Activated CD4-positive, CD25-positive, alpha-beta regulatory T cell treated with anti-CD3 and anti-CD28 coated beads, Interleukin-2, amount 50 U/mL, for 16 hours (primary cell): ENCODE measurements at places on chromosomes 5 and 9.

DNA sequence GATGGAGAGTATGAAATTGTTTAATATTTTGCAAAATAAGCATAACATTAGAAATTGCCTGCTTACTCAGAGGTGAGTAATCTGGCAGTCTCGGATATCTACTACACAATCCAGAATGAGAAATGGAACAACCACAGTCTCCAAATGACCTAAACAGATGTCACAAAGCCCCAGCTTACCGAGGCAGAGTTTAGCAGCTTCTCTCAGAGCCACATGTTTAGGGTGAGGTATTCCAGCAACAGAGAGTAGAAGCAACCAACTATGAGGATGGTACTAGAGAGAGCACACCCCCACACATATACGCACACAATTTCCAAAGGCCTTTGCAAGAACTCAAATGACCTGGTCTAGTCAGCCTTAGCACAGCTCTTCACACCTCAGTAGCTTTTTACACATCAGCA lies 122.7 kb upstream of the LPAR1 start:
- no peak for DNase-seq

DNA sequence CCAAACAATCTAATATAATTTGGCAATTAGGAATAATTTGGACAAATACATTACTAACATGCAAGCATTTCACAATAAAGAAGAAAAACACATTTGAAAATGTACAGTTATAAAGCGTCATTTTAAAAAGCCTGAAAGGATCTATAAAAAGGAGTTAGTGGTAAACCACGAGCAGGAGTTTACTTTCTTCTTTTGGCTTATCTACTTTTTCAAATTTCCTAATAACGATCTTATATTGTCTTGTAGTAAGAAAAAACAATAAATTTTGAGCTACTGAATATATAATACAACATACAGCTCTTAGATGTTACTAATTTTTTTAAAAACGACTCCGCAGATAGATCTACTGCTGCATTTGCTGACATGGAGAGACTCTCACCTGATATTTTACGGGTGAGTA lies 79.9 kb downstream of the SMIM23 start:
- no peak for DNase-seq

- no peak for DNase-seq
These were observed 308.1 kb downstream of the CTNND2 start for GRCh38 chr5:11596185-11596584.

DNA sequence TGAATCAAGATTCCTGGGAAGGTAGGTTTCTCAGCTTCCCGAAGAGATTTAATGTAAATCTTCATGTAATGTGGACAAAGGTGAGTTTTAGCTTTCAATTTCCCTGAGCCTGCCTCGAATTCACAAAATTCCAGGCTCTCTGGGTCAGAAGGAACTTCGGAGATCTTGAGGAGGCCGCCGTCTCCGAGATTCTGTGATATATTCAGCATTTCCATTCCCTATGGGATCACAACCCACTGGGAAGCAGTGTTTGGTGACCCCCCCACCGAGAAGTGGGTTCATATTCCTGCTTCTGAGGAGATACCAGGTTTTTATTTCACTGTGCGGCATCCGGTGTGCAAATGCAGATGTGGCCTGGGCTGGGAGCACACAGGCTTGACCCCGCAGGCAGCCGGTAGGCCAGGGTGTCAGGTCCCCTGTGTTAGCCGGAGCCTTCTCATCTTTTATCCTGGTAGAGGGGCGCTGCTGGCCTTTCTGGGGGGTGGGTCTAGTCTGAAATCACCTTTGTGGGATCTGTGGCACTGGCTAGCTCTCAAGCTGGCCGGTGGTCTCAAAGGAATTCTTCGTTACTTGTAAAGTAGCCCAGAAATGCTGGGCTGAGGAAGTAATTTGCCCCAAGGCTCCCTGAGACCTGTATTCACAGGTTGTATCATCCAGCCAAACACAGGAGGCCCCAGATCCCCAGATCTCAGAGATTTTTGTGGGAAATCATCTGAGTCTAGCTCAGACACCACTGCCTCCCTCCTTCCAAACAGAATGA lies 1.4 kb downstream of the PLEKHG4B start:
- DNase-seq, result no peak

DNA sequence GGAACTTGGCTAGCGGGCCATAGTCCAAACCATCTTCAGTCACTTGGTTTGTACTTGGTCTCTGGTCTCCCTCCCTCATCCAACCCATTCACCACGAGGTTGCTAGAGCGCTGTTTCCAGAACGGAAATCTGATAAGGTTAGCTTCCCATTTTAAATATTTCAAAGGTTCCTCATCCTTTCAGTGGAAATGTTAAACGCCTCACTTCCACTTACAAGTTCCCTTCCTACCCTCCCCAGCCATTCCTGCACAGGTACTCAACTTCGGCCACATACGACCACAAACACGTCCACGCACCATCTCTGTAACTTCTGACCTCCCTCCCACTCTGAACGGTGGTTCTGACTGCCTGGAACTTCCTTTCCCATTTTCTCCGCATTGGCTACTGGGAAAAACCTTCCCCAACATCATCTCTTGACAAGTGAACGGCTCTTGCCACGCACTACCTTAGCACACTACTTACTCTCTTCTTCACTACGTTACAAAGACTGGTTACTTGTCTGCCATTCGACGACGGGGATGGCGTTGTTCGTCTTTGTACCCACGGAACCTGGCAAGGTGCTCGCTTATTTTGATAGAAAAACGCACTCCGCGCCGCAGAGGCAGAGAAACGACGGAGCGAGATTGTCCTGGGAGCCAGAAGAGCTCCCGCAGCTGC lies 629 bp downstream of the CCNH start:
- DNase-seq, result peak; percentile 11

GRCh38 chr9:16611983-16612382 lies 258.5 kb downstream of the BNC2 start:
- no peak for DNase-seq

DNA sequence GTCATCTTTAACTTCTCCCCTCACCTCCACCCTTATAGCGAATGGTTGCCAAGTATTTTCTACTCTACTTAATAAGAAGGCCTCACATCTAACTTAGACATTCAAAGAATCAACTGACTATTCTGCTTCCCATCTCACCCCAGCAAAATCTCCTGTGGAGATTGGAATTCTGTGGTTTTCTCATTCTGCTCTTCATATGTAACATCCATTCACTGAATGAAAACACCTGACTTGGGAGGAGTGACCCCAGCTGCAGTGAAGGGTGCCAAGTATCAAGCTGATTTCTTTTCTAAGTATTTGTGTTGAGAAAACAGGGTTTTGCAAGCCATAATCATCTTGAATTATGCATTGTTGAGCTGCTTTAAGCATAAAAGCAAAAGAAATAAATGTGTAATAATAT lies 42.5 kb upstream of the TAF1L start:
- no peak for DNase-seq

- no peak for DNase-seq
These were observed 27.5 kb downstream of the CDH6 start for GRCh38 chr5:31221001-31221400.

DNA sequence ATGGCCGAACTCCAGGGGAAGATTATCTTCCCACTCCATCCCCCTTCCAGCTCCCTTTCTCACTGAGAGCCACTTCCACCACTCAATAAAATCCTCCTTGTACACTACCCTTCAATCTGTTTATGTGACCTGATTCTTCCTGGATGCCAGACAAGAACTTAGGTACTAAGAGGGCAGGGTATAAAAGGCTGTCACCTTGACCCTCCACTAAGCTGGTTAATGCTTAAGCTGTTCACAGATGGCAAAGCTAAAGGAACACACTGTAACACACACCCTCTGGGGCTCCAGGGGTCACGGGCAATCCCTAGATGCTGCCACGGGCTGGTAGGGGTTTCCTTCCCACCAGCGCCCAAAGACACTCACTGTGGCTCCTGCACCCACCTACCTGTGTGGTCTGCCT lies 58.6 kb upstream of the IL6ST start:
- no peak for DNase-seq

DNA sequence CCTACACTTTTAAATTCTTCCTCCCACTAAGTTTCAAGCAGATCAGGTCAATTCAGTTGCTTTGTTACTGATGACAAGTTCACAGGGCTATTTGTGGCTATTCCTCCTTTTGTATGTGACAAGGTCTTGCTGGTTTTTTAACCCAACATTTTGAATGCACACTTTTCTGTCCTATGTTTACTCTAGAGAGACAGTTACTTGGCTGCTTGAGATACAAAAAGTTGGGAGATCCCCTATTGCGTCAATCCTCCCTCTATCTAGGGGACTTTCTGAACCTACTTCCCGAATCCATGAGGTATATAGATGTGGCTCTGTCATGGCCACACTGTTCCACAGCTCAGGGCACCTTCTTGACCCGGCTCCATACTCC lies 386.7 kb downstream of the NTRK2 start:
- DNase-seq, result no peak

GRCh38 chr9:129172816-129173215 lies 5.2 kb downstream of the IER5L start:
- DNase-seq, result no peak

DNA sequence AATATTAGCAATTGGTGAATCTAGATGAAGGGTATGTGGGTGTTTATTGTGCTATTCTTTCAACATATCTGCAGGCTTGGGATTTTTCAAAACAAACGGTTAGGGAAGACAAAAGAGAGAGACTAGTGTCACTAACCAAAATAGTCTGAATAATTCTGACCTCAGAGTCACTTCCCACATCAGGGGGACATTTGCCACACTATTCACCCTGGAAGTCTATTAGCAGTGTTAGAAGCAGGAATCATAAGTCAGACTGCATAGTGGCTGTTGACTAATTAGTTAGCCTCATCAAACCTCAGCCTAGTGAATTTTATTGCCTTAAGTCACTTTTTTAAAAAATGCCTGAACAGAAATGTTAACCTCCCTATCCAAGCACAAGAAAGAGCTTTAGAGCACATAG lies 169.2 kb upstream of the RGMB start:
- no peak for DNase-seq

DNA sequence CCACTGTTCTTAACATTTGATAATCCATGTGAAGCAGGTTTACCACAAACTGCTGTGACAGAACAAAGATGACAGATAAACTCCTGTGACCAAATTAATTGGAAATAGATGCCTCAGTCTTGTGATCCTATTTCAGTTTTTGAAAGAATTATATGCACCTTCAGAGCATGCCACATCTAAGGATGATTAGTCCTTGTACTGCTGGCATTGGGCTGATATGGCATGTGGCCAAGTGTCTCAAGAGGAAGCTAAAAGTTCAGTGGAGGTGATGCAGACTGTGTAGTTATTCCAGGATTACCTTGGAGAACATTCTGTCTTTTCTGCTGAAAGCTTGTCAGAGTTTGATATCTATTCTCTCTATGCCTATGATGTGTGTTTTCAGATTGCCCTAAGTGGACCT lies 314.4 kb upstream of the EFNA5 start:
- DNase-seq, result no peak

DNA sequence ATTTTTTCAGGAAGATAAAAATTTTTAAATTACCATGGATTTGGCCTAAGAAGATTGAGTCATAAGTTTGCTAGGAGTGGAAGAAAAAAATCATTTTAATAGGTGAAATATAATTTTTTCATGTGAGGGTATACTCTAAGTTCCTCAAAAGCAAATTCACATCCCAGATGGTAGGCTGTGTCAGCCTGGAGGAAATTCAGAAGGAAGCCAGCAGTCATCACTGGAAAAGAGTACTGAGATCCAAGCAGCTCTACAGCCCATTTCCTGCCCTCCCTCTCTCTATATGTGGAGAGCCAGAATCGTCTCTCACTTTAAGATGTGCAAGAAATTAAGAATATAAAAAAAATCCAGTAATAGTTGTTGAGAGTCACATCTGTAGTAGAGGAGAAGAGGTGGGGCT lies 126.5 kb upstream of the CDH18 start:
- DNase-seq, result no peak

DNA sequence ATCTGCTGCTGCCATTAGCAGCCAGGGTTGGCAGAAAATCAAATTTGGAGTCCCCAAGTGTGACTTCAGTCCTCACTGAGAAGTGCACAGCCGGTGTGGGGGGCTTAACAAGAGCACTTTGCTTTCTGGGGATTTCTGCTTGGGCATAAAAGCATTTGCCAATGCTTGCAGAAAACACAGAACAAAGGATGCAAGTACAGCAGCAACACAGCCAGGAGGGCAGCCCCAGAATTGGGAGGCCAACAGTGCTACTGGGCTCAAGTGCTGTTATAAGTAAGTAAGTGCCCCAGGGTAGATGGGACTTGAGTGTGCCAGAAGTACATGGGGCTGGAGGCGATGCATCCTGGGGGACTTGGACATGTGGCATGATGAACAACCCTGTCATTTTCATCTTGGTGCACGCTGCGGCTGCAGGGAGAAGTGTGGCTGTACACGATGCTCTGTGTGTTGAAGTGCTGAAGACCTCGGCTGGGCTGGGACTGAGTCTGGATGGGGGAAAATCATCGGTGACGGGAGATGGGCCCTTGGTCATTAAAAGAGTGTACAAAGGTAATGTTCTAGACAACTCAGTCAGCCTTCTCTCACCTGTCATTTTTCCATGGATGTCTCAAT lies 73.3 kb downstream of the GOLPH3 start:
- no peak for DNase-seq

DNA sequence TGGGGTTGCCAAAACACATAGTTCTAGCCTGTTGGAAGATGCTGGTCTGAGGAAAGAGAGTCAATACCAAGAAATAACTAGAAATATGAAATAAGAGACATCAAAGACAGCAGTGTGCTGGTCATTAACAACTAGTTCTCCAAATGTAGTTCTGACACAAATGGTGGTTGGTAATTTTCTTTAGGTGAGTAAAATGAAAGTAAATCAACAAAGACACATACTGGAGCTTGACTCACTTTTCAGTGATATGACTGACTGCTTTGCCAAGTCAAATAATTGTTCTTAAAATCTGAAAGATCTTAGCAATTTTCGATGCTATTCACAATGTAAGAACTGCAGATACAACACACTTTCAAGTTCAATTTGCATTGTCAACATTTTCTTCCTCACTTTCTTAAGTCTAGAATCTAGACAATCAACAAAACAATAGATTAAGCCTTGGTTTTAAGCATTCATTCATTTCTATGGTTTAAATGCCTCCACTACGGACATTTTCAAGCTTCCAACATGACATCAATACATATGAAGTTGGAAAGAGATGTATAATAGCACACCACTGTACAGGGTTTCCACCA lies 166.8 kb upstream of the MAP3K1 start:
- DNase-seq, result no peak

DNA sequence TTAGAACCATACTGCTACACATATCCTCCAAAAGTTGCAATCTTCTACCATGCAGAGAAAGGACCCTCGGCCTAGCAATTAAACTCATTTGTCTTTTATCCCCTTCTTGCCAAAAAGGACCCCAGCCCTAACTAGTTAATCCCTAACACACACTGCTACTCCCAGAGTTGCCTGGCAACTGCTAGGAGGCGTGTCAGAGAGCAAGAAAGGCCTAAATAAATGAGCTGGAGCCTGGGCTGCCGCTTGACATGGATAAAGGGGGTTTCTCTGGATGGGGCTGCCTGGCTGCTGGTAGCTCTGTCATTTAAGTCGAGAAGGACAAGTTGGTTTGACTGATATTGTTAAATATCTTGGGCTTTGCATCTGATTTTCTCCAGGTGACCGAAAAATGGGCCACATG lies 194.8 kb downstream of the CRB2 start:
- DNase-seq, result no peak

- DNase-seq, result no peak
These were observed 25.3 kb upstream of the SLC31A2 start for GRCh38 chr9:113125386-113126035.
